Stimulated activated CD8-positive, alpha-beta memory T cell treated with anti-CD3 and anti-CD28 coated beads, Interleukin-2, amount 100 ng/mL, for 48 hours (primary cell): ENCODE measurements at places on chromosomes 3 and 15.

DNA sequence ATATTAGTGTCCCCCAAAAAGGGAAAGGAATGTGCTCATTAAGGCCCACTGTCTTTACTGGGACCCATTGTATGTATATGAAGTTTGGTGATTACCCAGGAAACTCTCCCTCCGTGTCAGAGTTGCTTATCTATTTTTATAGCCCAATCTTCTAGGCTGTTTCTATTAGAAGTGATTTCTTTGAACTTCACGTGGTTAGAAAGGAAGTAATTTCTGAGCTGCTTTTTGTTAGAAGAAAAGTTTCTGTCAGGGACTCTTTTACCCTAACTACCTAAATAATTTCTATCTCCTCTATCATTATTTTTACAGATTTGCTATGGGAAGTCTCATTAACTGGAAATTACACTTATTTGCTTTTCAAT is 17.7 kb upstream of the SENP7 start:
- DNase-seq = no peak

GRCh38 chr15:77568973-77569728 is 63.6 kb downstream of the LINGO1 start:
- DNase-seq = no peak

DNA sequence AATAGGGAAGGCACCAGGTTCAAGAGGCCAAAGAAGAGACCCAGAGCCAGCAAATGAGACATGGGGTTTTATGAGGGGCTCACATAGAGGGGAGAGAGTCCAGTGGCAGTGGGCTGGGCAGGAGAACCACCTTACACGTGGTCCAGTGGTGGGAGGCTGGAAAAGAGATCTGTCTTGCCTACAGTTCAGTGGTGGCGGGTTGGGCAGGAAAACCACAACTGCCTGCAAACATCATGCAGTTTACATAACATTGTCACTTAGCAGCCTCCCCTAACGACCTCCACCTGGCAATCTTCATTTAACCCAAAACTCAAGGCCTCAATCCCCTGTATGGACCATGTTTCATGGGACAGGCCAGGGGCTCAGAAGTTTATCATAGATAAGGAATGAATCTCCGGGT is 29.1 kb downstream of the CRYGS start:
- no peak for DNase-seq

GRCh38 chr15:66566963-66567531 is 1.2 kb upstream of the LCTL start:
- peak; percentile 13 for DNase-seq

- no peak for DNase-seq
These were observed 2.1 kb upstream of the ANXA2 start for GRCh38 chr15:60399931-60400330.

- no peak for DNase-seq
These were observed 13.9 kb downstream of the GOLIM4 start for GRCh38 chr3:168081856-168082255.

GRCh38 chr15:95857124-95857757 is 473.3 kb upstream of the NR2F2 start:
- DNase-seq = no peak

DNA sequence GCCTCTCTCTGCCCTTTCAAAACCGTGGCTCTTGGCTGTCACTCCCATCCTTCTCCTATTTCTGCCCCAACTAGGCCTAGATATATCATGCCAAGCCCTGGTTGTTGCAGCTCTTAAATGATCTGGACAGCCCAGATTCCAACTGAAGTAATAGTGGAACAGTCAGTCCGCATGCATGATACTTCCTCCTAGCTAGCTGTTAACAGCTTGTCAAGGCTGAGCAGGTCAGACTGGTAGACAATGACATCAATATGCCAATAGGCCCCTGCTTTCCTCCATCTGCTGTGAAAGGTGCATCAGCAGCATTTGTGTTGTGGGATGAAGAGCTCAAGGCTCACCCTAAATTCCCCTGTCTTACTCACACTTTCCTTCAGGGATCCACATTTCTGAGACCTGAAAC is 527.7 kb upstream of the TGFBR2 start:
- DNase-seq = no peak

DNA sequence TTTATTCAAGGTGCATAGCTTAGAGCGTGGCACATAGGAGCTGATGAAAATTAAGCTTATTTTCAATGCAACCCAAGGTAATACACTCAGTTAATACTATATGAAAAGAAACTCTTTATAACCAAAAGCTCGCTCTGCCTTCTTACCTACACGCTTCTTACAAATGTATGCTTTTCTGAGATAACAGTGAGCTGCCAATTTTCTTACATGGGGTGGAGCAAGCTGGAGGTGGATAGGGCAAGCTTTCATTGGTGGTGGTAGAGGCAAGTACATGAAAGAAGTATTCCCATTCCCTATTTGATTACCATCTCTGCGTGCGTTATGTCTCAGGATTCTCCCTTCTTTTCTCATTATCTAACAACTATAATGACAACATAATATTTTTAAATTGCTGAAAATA is 8.9 kb downstream of the DZIP3 start:
- DNase-seq = no peak

- DNase-seq = no peak
These were observed 56.0 kb upstream of the MITF start for GRCh38 chr3:69683082-69683806.

GRCh38 chr15:91862891-91863504 is 9.5 kb downstream of the SLCO3A1 start:
- DNase-seq = no peak

- no peak for DNase-seq
These were observed 58.9 kb downstream of the MYO1E start for GRCh38 chr15:59313641-59314332.

GRCh38 chr15:53536479-53537120 is 222.9 kb downstream of the WDR72 start:
- no peak for DNase-seq

DNA sequence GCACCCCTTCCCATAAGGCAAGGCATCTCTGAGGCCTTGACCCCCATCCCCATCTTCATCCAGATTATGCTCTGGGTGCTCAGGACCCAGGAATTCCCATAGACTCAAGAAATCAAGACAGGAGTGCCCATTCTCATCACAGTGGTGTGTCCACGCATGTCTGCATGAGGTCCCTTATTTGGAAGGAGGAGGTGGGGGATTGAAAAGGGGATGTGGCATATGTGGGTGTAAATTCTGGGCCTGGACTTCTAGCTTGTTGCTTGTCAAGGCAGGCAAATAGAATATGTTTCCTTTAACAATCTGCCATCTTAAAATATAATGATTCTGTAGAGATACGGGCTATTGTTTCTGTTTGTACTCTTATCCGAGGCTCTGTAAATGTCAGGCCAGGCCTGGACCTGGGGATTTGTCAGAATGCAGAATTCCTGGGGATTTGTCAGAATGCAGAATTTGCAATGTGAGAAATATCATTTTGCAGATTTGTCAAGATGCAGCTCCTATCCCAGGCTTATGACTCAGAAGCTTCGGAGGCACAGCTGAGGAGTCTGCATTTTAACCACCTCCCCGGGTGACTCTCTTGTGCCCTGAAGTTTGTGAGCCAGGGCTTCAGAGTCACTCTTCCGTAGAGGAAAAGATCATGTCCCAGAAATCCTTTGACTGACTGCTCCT is 157.8 kb downstream of the SV2B start:
- DNase-seq = no peak
